ENCODE measurements at places on chromosomes 1 and 21.
A peak's percentile ranks its signal among the peaks of the same experiment; 100 is the strongest.

- DNase-seq = peak; percentile 99
Measured at GRCh38 chr1:199041173-199041914, 402.5 kb downstream of the PTPRC start.

- DNase-seq = no peak
Measured at GRCh38 chr1:53063744-53064515, 1.9 kb downstream of the PODN start.

- DNase-seq = no peak
Measured at GRCh38 chr1:214106375-214106774, 118.6 kb downstream of the PROX1 start.

DNA sequence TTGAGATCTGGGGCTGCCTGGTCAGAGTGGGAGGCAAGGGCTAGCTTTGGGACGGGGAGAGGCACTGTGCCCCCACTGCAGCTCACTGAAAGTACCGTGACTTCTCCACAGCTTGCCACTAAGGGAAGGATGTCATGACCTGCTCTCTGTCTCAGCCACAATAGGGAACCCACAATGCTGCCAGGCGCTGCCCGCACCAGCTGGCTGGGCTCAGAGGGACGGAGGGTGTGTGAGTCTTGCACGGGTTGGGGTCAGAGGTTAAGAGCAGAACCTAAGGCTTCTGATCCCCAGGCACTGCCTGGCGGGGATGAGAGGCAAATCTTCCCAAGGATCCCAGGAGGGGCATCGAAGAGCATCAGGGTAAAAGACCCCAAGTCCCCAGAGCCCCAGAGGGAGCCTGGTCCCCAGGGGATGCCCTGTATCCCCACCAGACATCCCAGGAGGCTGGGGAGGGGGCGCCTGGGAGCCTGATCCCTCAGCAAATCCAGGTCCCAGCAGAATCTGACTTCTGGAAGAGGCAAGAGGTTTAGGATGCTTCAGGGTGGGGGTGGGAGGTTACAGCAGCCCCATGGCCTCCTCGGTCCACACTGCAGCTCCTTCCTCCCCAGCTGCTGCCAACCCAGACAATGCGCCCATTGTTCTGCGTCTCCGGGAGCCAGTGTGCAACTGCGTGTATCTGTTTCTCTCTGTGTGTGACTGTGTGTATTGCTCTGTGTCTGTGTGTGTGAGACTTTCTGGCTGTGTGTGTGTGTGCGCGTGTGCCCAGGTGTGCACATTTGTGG lies 2.0 kb upstream of the MARCKSL1 start:
- peak; percentile 92 for DNase-seq

DNA sequence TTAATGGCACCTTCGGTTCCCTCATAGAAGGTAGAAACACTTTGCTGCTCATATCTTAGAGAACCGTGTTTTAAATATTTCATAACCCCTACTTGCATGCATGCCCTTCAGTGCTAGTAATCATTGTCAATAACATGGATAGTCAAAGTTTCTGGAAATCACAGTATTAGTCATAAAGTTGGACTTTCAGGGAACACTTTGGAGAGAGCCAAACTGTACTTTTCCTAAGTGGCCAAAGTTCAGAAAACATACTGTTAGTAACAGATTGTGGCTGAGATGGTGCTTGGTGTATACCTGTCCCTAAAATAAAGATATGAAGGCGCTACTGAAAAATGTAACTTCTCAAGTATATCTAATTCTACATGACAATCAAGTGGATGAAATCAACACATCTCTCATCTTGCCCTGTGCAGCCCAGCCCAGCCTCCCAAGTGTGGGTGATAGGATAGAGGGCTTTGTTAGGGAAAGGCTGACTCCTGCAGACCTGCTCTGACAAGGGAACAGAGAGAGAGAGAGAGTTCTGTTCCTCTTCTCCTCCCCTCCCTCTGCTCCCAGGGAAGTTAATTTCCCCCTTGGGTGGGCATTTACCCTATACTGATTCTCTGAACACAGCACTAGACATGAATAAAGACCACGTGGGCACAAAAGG lies 14.4 kb downstream of the MYOC start:
- DNase-seq = no peak

DNA sequence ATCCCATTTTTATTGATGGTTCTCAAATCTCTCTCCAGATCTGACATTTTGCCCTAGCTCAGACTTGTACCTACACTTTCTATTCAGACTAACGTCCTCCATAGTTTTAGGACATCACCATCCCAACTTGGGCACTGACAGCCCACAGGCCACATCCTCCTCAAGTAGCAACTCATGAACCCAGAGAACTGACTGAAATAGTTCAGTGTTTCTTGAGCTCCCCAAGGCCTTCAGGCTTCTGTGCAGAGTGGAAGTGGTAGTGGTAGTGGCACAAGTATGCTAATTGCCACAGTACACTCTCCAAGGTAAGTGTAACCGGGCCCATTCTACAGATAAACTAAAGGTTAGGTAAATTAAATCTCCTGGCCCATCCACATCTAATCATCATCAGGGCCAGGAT lies 112.6 kb downstream of the SLC45A1 start:
- DNase-seq = peak; percentile 36

- no peak for DNase-seq
Measured at GRCh38 chr1:115560027-115560426, 81.7 kb upstream of the VANGL1 start.
